ENCODE measurements at places on chromosomes 2 and 18.

DNA sequence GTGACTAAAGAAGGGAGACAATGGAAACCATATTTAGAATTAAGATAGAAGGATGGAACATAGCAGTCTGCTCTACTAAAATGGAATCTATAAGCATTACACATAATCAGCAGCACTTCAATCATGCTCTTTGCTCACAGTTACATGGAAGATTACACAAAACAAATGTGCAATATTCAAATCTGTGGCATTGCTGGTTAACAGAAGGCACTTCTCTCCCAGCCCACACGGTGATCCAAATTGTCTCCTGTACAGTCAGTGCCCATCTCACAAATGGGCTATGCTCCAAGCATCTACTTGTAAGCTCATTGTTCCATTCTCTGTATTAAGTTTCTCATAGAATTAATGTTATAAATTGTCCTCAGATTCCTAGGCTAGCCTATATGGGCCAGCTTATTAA, 716.6 kb downstream of the NRXN1 start:
- DNase-seq: no peak

DNA sequence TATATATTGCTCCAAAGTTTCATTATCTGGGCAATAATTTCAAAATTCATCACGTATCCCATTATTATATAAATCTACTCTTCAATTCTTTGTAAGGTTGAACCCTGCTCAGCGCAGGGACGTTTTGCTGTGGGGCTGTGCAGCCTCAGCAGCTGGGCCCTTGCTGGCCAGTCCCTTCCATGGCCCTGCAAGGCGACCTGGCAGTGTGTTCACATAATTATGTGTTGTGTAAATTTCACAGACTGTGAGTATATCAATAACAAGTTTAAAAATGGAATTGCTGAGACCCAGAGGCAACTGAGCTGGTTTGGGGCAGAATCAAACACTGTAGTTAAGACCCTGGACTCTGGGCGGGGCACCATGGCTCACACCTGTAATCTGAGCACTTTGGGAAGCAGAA, 16.1 kb upstream of the MAL start:
- DNase-seq: no peak

- DNase-seq: no peak
These were observed 66.2 kb downstream of the HNMT start for GRCh38 chr2:138030459-138030858.

DNA sequence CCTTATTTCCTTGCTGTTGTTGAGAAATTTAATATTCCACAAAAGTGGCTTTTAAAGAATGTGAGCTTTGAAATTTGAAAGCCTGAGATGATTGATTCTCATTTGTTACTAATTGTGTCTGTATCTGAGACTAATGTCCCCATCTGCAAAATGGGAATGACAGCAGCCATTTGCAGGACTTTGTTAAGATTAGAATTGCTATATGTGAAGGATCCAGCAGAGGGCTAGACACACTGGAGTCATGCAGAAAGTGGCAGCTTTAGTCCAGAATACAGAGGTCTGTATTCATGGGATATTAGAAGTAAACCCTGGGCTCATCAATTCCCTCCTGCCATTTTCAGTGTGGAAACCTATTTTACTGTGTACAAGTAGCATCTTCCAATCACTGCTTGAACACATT, 296.5 kb upstream of the GYPC start:
- DNase-seq: no peak

DNA sequence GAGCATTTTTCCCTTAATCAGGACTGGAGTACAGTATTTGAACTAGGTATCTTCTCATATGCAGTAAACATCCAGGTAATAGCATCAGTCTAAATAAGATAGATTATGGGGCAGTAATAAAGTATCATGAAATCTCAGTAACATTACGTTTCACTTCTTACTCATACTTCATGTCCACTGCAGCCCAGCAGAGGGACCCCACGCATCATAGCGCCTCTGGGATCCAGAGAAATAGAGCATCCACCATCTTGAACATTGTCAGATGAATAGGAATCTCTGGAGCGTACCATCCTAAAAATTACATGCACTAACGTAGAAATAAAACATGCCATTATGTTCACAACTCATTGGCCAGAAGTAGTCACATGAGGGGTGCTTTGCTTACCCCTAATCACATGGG, 499.0 kb downstream of the CPS1 start:
- no peak for DNase-seq

- DNase-seq: no peak
These were observed 80.2 kb upstream of the BCL11A start for GRCh38 chr2:60633615-60634014.

GRCh38 chr18:75408554-75409506, 18.7 kb downstream of the SMIM21 start:
- peak; percentile 56 for DNase-seq
